Skin of body (tissue), 3 donors: ENCODE measurements at places on chromosomes 5 and 9.

DNA sequence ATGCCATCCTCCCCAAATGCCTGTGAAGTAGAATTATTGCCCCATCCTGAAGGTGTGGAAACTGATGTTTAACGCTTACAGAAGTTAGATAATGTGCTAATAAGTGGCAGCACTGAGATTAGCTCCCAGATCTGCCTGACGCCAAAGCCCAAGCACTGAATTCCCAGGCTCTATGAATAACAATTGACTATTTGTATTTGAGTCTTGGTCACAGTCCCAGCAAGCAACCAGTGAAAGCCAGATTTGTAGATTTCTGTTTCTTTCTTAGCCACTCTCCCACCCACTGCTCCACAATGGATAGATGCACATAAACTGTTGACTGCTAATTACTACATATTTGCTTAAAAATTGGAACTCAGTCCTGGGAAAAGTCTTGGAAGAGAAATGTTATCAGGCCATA, 34.4 kb downstream of the FAM240B start:
- DNase-seq, result no peak

GRCh38 chr9:38068701-38069628, at the start of gene SHB:
TSS of gene SHB (minus strand) at chr9:38069227. CDS start at chr9:38068645, 582 bp downstream.
- no peak for DNase-seq

DNA sequence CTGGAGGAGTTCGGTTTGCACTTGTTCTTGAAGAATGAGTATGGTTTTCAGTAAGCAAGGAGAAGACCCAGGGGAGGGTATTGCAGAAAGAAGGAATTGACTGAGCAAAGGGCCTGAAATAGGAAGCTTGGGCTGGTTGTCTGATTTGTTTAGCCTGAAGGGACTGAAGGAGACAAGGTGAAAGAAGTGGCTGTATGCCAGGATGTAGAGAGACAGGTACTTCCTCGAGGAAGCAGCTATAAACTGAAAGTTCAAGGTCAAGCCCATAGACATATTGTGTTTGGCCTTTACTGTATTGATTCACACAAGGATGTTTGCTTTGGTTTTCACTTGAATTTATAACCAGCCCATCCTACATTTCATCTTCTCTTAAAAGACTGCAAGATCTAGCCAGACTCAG, 183.1 kb downstream of the PALM2AKAP2 start:
- DNase-seq, result no peak

- DNase-seq, result peak; percentile 29
Measured at GRCh38 chr5:50967009-50967562, 300.6 kb downstream of the PARP8 start.

DNA sequence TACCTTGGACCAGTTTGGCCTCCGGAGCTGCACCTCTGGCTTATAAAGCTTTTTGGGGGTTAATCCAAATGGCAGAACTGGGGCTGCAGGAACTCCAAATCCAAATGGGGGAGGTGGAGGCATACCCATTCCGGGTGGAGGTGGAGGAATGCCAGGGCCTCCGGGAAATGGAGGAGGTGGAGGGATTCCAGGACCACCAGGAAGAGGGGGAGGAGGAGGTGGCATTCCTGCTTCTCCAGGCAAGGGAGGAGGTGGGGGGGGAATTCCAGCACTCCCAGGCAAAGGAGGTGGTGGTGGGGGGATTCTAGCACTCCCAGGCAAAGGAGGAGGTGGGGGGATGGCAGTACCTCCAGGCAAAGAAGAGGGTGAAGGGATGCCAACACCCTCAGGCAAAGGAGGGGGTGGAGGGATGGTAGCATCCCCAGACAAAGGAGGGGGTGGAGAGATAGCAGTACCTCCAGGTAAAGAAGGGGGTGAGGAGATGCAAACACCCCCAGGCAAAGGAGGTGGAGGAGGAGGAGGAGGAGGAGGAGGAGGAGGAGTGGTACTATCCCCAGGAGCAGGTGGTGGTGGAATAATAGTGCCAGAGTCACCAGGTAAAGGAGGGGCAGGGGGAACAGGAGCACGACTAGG, 45.2 kb downstream of the DIAPH1 start:
- no peak for DNase-seq

GRCh38 chr5:122346897-122347581, 35.0 kb downstream of the SNCAIP start:
- DNase-seq, result no peak

DNA sequence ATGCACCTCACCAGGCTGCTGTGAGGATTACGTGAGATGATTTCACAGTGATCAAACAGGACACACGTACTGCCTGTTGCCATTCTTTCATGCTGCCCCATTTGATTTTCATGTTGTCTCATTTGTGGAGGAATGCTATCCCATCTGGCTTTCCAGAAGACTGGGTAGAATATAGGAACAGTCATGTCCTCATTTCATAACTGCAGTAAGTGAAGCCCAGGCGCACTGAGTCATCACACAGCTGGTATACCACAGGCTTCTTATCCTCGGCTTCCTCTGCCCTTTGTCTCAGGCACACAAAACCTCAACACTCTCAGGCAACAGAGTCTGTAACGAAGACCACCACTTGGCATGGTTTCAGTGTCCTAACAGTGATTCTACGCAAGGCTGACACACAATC, 62.3 kb downstream of the LHFPL2 start:
- peak; percentile 55 for DNase-seq

DNA sequence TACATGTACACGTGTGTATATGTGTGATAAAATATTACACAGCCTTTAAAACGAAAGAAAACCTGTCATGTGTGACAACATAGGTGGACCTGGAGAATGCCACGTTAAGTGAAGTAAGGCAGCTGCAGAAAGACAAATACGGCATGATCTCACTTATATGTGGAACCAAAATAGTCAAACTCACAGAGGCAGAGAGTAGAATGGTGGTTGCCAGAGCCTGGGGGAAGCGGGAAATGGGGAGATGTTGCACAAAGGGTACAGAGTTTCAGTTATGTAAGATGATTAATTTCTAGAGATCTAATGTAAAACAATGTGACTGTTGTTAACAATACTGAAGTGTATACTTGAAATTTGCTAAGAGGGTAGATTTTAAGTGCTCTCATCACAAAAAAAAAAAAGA, 34.8 kb downstream of the ADAMTS12 start:
- DNase-seq, result no peak

DNA sequence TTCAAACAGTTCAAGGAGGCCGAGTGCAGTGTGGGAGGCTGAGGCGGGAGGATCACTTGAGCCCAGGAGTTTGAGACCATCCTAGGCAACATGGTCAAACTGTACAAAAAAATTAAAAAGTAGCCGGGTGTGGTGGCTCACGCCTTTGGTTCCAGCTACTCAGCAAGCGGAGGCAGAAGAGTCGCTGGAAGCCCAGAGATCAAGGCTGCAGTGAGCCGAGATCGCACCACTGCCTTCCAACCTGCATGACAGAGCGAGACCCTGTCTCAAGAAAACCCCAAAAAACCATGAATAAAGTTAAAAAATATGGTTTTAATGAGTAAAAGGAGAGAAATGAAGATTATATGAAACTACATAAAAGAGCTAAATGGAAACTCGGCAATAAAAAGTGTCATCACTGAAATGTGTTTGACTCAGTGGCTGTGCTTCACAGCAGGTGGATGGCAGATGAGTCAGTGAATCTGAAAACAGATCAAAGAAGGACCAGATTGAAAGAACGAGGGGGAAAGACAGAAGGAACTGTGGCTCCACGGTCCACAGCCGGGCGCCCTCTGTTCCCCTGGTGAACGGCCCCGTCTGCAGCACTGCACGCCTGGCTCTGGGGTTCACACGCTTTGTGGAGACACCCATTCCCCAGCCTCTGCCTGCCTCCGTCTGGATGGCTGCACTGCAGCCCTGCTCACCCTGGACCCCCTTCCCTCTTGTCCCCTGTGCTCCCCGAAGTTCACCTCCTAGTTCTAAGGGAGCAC, 25.1 kb downstream of the EXD3 start:
- DNase-seq, result no peak

DNA sequence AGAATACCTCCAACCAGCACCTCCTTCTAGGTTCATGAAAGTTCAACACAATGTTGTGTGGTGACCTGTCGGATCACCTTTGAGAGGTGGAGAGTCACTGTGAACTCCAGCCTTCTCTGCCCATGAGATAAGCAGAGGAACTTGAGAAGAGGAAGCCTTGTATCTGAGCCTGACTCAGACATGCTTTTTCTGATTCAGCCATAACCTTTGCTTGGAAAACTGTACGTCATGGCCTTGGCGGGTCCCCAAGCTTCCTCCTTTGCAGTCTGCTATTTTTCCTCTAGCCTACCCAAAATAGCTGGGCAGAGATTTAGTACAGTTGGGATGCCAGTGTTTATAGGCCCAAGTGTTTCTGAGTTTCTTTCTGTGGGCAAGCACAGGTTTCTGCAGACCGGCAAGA, 274.7 kb downstream of the CETN3 start:
- no peak for DNase-seq

DNA sequence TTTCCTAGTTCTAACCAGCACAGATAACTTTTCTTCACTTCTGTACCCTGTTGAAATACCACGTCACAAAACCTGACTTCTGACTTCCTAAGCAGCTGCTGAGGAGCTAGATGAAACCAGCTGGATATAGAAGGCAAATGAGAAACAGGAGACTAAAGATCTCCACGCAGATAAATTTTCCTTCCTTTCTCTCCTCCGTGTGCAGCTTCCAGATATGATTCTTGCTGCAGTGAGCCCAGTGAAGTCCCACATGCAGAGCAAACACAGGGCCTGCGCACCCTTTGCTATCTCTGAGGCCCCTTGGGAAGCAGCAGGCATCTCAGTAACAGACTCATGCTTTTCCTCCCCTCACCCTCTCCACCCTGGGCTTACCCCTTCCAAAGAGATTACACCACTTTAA, 1638.3 kb downstream of the MAT2B start:
- no peak for DNase-seq

DNA sequence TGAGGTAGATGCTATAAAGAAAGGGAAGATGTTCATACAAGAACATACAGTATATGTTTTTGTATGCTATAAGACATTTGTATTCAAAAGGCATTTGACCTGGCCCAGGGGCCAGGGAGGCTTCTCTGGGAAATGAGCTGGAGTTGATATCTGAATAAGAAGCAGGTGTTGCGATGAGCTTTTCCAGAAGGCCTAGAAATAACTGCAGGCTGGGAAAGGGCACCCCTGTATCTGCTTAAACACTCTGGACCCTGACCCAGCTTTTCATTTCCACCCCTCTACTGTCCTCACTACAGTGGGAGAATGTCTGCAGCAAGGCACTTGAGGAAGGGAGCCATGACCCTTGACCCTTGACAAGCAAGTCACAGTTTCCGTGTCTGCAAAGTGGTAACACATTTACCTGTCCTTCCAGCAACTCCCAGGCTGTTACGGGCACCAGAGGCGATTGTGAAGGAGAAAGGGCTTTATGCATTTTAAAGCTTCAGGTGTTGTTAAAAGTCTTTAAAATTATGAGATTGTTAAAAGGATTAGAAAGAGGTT, 88.2 kb upstream of the PANK3 start:
- DNase-seq, result no peak

DNA sequence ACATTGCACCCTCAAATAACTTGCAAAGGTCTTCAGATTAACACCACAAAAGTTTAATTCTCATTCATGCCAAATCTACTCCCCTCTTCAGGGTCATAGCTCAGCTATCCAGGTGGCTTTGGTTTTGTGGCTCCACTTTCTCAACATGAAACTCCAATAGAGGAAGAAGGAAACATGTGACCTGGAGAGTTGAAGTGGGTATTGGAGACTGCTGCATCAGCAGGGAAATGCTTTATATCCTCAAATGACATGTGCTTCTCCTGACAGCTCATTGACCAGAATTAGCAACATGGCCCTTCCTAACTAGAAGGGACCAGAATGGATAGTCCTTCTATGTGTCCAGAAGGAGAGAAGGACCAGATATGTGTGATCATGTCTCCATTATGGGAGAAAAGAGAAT, 73.6 kb downstream of the TLR4 start:
- DNase-seq, result no peak

GRCh38 chr5:153508700-153509099, 18.2 kb downstream of the GRIA1 start:
- no peak for DNase-seq

- DNase-seq, result no peak
Measured at GRCh38 chr5:68382640-68383039, 167.1 kb downstream of the PIK3R1 start.
